ENCODE measurements at places on chromosomes 3 and 15.
A peak's percentile ranks its signal among the peaks of the same experiment; 100 is the strongest.

- no peak for DNase-seq
Measured at GRCh38 chr15:70775160-70775559, 11.8 kb upstream of the UACA start.

DNA sequence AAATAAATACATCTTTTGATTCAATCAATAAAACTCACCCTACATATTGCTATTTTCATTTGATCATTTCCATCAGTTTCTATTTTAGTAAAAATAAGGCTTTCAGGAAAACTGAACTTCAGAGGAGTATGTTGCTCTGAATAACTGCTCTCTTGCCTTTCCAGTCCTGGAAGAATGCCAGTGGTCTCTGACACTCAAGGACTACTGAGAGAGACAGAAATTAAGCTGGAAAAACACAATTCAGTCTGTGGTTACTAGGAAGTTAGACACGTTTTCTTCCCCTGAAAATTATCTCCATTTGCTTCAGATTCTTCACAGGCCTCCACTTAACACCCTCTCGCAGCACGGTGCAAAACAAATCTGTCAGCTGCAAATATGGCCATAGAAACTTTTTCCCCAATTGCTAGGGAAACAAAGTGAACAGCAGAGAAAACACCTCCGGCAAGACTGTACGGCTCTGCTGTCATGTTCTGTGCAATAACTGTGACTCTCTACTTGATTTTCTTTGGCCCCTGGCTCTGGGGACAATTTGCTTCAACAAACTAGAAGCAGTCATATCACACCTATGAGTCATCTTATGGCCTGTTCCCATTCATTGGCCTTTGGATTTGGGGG is 353.0 kb downstream of the MAGI1 start:
- no peak for DNase-seq

DNA sequence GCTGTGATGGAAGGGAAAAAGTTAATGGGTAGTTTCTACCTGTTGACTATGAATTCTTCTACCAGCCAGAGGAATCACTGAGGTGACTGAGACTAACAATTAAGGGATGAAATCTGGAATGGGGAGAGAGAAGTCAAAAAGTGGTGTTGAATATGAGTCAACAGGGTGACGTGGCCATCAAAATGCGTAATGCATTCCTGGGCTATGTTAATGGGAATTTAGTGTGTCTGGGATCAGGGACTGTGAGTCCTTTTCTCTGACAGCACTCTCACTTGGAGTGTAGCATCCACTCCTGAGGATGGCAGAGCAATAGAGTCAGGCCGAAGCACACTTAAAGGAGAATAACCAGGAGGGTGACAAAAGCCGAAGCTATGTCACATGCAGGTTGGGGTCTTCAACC is 60.4 kb downstream of the MESD start:
- no peak for DNase-seq

- DNase-seq = no peak
Measured at GRCh38 chr3:13588993-13589392, 40.1 kb downstream of the FBLN2 start.

- DNase-seq = no peak
Measured at GRCh38 chr3:129412542-129413198, 15.8 kb downstream of the EFCAB12 start.

GRCh38 chr3:145124900-145125678 is 1035.9 kb downstream of the PLOD2 start:
- DNase-seq = no peak

DNA sequence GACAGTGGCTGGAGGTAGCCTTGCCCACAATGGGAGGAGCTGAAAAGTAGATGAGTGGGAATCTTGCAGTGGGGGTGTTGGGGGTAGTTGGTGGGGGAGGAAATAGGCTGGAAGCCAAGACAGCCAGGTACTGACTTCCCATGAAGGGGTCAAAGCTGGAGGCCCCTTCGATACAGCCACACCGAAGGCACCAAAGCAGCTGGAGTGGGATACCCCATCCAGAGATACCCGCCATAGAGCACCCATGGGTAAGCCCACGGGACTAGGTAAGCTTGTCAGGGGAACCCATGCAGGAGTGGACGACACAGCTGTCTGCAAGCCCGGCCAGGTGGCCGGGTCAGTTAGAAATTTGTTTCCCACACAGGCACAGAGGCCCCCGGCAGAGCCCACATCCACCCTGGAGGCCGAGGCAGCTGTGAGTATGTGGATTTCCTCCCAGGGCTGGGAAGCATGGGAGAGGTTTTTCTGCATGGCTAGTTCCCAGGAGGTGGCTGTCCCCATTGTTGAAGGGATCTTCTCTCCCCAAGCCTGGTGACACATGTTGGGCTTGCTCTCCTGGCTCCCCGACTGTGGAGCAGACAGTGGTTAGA is 28.6 kb downstream of the PRR23E start:
- no peak for DNase-seq

DNA sequence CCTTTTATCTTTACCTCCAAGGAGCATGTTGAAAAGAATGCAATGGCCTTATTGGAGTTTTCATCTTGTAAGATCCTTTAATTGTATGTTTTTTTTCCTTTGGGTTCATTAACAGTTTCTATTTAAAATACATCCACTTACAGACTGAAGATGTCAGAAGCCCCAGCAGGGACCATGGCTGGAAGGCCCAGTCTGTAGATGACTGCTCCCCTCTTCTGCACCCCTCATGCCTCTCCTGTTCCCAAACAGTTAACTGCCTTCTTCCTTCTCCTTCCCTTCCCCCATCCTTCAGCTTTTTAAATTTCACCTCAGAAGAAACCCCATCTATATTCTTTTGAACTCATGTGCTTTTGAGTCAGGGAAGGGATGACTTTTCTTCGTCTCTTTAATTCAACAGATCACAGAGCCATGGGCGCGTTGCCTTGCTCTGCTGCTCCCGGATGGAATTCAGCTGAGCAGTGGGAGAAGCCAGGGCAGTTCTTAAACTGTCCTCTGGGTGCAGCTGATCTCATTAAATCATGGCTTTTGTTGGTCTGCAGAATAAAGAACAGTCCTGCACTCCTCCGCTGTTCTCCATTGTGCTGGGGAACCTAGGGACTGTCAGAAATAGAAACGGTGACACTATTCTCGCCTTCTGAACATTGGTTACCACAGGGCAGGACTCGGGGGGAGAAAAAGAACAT is 71.5 kb upstream of the EIF1B start:
- DNase-seq = no peak

DNA sequence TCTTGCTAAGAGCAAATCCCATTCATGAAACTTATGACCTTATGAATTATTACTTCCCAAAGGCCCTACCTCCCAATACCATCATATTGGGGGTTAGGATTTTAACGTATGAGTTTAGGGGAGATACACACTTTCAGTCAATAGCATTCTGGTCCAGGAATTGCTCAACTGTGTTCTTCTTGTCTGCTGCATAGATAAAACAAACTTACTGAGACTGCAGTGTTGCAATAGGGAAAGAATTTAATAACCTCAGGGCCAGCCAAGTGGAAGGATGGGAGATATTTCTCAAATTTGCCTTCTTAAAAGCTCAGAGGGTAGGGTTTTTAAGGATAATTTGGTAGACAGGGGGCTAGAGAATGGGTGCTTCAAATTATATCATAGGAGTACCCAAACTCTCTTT is 625.8 kb downstream of the OTOL1 start:
- no peak for DNase-seq

DNA sequence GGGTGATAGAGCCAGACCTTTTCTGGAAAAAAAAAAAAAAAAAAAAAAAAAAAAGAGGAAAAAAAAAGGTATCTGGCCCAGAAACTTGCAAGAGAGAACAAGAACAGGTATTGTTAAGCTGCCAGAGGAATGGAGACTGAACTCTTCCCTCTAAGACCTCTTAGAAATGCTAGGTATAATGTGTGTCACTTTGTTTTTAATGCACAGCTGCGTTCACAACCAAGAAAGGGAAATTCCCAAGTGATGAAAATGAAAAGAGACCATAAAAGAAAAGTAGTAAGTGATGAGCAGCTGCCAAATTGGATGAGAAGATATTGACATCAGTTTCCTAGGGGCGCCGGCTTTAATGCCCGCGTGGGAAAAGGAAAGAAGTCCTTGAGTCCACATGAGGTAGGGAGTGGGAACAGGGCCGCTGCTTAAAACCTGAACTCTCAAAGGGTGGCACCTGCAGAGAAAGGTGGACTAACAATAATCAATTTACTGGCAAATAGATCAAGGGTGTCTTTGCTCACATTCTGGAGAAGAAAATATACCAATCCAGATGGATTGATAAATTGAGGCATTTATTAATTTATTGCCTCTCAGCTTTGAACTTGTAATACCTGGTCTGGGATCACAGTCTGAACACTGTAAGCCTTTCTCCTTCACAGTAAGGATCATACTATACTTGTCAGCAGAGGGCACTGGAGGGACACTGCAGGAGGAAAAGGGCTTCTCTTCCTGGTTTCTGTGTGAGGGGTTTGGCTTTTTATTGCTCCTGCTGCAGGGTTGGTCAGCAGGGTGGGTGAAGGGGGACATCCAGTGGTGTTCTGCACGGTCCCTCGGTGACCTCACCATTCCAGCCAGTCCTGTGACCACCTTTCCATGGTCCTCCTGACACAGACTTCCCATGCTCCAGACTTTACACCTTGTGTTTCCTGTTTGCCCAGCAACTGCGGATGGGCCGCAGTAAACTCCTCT is 131.6 kb downstream of the AQP9 start:
- DNase-seq = peak; percentile 63

DNA sequence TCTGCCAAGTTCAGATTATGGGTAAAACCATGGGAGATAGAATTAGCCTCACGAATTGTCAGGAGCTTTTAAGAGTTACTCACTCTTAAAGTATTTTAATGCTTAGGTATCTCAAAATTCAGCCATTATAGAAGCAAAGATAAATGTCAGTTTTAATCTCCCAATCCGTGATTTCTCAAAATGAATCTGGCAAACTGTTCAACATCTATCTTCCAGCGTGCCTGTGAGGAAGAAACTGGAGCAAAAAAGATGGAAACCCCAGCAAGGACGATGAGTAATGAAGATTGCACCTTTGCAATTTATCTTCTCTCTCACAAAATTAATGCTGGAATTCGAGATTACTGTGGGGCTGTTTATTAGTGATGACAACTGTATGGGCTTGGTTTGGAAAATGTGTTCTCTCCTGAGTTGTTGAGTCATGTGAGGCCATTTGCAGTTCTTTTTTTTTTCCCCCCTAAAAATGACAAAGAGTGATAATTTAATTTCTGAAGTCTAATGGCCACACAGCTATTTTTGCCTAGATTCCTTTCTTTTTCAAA is 70.5 kb downstream of the PYDC2 start:
- no peak for DNase-seq

- DNase-seq = peak; percentile 88
Measured at GRCh38 chr3:13091898-13092611, 18.8 kb upstream of the IQSEC1 start.

GRCh38 chr3:172156586-172156955 is 117.2 kb downstream of the FNDC3B start:
- DNase-seq = no peak

GRCh38 chr3:63911509-63911872 is 692 bp downstream of the SCAANT1 start:
- no peak for DNase-seq

GRCh38 chr3:197356275-197356674 is 57.9 kb upstream of the DLG1 start:
- DNase-seq = no peak

- no peak for DNase-seq
Measured at GRCh38 chr3:178826435-178827123, 245.0 kb downstream of the ZMAT3 start.

GRCh38 chr3:47414161-47414564 is 33.3 kb downstream of the PTPN23 start:
- DNase-seq = no peak

DNA sequence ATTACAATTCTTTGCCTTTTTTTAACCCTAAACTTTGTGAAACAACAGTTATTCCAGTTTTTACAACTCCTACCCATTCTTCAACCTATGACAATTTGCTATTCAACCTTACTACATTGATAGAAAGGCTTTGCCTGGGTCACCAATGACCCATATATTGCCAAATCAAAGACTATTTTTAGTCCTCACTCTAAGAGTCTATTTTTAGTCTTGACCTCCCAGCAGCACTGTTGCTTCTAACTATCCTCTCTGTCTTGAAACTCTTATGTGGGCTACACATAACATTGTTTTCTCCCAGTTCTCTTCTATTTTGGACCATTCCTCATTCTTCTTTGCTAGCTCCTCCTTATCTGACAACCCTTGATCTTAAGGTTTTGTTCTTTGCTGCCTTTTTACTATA is 71.4 kb downstream of the C3orf80 start:
- no peak for DNase-seq

DNA sequence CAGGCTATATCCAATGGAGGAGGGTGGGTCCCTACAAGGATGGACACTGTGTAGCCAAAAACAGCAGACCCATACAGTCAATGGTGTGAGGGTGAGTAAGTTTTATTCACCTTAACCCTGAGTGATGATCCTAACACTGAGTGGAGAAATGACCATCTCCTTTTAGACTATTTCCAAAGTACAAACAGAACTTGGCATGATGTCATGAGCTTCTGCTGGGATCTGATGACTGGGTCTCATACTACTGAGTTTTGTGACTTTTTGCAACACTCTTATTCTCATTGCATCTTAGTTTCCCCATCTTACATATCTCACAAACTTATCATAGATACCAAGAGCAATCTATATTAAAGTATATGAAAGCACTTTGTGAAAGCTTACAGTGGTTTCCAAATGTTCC is 330.3 kb upstream of the CFAP20DC start:
- no peak for DNase-seq

- DNase-seq = peak; percentile 45
Measured at GRCh38 chr15:43828061-43828657, 1.4 kb downstream of the WDR76 start.

GRCh38 chr15:36645106-36645505 is 65.7 kb downstream of the CDIN1 start:
- no peak for DNase-seq

GRCh38 chr15:90343302-90343790 is 8.7 kb upstream of the ZNF774 start:
- DNase-seq = no peak

GRCh38 chr15:48250640-48251076 is 44.6 kb downstream of the SLC12A1 start:
- DNase-seq = peak; percentile 38

DNA sequence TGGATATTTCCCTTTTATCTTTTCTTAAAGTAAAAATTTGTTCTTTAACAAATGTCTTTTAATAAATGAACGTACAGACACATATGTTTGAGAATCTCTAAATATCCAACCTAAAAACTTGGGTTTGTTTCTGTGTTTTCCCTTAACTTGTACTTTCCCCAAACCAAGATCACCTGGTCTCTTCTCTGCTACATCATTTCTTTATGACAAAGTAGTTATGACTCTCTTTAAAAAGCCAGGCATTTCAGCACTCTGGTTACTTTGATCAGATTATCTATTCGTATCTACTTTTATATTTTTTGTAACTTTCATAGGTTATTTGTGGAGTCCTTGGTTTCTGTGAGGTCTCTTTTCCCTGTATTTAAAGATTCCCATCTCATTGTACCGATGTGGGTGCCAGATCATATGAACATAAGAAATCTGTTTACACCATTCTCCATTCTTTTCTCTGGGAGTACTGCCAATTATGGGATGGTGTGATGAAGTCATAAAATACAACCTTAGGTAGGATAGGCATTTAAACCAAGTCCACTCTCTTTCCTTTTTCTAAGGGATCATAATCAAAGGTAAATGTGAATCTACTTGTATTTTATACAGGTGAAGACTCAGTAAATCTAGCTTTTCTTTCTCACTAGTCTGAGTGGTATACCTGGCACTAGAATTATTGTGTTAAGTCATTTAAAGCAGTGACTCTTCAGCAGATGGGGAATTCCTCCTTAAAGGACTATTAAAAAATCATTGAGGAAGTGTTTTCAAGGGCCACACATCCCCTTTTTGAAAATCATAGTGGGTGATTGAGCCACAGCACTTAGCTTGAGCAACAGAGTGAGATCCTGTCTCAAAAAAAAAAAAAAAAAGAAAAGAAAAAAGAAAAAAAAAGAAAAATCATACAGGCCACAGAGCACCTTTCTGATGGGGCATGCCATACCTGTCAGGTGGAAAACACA is 12.4 kb upstream of the NFKBIZ start:
- DNase-seq = no peak
